ENCODE measurements at places on chromosomes 6 and 20.

DNA sequence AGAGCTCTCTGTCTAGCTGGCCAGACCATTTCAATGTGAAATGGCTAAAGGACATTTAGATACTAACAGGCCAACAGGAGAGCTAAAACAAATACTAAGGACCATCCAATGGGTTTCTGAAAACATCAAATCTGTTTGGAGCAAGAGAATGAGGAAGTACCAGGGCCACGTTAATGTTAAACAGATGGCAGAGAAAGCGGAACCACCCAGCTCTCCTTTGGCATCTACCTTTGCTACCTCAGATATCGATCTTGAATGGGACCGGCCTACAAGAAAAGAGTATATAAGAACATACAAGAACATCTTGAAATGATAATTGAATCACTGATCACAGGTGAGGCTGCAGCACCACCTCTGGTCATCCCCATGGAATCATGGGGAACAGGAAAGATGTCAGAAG lies 31.8 kb downstream of the KCNK5 start:
- DNase-seq = no peak

- no peak for DNase-seq
These were observed 234.8 kb upstream of the TENT5A start for GRCh38 chr6:81987293-81987692.

DNA sequence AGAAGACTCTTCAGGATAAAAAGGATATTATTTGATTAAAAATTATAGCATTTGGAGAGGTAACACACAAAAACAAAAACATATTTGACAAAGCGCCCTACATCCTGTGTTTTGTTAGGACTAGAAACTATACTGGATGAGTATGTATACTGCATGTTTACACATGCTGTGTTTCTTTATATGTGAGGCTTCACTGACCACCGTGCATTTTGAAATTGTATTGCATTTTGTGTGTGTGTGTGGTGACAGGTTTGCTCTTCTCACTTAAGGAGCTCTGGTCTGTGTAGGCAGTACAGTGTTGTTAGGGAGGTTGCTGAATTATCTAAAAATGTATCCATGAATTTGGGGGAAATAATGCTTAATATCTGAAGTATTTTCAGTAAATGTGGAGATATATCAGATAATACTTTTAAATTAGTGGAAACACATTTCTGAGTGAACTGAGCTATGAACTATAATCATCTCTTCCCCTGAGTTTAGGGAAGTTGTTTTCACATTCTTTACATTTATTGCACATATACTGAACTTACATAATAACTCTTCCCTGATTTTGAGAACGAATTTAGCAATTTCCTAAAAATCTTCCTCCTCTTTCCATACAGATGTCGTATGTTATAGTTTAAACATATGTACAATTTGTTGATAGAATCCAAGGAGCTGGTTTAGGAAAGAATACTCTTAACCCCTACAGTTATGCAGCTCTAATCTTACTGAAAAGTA lies 43.3 kb downstream of the TMEM170B start:
- no peak for DNase-seq

DNA sequence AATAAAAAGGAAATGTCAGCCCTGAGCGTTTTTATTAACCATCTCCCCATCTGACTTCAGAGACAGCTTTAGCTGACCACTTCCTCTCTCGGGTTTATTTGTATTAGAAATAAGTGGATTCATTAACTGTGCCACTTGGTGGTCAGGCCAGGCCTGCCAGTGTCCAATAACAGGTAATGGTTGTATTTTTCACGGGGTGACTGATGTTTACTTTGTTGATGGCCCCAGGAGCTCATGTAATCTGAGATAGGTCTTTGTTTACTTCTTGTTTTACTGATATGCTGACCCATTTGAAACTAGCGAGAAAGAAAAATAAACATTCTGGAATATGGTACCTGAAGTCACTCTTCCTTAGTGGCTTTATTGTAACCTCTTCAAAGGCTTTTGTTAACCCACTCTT lies 504.3 kb upstream of the SLC35B3 start:
- DNase-seq = no peak

DNA sequence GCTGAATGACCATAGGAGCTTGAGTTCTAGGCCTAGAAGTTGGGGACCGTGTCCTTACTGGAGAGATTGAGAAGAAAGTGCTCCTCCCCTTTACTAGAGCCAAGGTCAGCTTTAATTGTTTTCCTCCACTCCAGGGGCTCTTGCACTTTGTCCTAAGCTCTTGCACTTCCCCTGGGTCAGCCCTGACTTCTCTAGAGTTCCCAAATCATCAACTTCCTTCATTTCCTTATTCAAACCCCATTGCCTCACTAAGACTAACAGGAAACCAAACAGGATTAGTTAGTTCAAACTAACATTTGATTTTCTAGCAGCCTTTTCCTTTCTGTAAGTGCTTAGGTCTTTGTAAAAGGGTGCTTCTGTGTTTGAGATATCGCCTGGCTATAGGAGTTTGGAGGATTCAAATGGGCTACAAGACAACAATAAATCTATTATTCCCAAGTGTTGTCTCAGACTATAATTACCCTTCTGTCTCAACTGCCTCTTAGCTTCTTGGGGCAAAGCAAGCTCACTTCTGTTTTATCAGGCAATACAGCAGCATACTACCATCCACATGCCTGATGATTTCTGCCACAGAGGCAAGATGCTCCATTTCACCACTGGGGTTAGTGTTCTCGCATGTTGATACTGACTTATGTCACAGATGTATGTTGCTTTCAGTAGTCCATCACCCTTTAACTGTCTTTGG lies 12.8 kb upstream of the DTNBP1 start:
- no peak for DNase-seq

DNA sequence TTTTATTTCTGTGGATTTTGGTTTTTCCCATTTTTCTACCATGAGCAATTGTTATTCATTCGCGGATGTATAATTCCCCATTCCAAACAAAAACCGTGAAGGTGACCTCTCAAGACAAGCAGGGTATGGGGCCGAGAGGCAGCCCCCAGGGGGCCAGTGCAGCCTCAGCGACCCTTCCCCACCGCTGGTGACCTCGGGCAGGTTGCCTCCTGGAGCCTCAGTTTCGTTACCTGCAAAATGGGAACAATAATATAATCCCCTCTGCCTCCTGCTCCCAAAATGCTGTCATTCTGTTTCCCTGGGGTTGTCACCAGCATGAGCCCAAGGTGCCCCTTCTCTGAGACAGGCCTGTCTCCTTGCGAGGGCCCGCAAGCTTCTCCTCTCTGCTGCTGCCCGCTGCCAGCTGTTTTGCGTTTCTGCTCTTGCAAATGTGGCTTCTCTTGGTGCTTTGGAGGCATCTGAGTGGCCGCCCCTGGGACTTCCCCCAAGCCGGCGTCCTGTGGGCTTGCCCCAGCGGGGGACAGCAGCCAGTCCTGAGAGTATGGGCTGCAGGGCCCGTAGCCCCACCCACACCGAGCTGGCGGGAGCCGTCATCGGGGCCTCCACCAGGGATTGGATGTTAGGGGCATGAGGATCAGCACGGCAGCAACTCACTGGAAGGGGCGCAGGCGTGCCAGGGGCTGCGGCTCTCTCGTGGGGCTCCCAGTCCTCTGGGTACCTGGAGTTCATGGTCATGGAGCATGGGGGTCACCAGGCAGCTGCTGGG lies 161.9 kb downstream of the TAF4 start:
- no peak for DNase-seq

GRCh38 chr6:135002229-135002844 lies 52.3 kb downstream of the HBS1L start:
- DNase-seq = no peak

DNA sequence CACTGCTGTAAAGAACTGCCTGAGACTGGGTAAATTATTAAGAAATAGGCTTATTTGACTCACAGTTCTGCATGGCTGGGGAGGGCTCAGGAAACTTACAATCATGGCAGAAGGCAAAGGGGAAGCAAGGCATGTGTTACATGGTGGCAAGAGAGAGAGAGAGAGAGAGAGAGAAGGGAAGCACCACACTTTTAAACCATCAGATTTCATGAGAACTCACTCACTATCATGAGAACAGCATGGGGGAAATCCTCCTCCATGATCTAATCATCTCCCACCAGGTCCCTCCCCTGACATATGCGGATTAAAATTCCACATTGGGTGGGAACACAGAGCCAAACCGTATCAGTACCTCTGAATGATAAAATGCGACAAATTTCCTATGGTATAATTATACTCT lies 203.9 kb upstream of the MARCKS start:
- no peak for DNase-seq

DNA sequence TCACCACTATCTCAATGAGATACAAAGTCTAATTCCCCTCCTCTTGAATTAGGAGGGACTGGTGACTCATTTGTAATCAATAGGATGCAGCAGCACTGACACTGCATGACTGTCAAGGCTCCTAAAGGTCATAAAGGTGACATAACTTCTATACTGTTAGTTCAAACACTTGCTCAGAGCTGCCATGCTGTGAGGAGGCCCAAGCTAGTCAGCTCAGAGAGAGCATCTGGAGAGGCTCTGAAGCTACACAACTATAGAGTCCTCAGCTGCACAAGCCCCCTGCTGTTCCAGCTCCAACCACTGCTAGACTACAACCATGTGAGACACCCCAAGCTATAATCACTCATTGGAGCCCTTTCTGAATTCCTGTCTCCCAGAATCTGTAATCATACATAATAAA lies 17.0 kb upstream of the HEY2 start:
- DNase-seq = no peak

- no peak for DNase-seq
These were observed 179.1 kb upstream of the EYA4 start for GRCh38 chr6:133062077-133062476.

- DNase-seq = no peak
These were observed 501.3 kb downstream of the CD109 start for GRCh38 chr6:74197310-74197709.

DNA sequence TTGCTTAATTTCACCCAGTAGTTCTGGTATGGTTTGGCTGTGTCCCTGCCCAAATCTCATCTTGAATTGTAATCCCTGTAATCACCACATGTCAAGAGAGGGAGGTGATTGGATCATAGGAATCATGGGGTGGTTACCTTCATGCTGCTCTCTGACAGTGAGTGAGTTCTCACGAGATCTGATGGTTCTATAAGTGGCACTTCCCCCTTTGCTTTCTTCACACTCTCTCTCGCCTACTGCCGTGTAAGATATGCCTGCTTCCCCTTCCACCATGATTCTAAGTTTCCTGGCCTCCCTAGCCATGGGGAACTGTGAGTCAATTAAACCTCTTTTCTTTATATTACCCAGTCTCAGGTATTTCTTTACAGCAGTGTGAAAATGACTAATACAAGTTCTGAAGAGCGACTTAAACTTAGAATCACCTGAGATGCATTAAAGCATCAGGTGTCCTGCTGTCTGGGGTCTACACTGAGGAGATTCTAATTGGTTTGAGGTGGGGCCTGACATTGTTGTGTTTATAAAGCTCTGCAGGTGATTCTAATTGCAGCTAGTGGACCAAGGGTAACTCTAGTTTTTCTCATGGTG lies 82.1 kb upstream of the DTNBP1 start:
- no peak for DNase-seq

GRCh38 chr6:128725271-128726233 lies 157.4 kb upstream of the LAMA2 start:
- DNase-seq = no peak

DNA sequence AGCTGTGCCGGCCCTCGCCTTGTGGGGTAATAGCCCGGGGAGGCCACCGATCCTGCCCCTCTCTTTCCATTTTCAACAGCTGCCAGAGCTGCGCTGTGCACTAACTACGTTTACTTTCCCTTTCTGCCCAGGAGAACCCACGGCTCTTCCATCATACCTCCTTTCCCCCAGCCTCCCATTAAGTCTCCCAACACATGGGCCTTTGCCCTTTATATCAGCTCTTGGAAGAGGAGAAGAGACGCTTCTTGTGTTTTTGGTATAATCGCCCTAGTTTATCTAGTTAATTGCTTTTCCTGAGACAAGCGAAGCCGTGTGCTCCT lies 637 bp downstream of the UBR2 start:
- DNase-seq = no peak

- DNase-seq = no peak
These were observed 1.9 kb downstream of the CST7 start for GRCh38 chr20:24950836-24951525.

DNA sequence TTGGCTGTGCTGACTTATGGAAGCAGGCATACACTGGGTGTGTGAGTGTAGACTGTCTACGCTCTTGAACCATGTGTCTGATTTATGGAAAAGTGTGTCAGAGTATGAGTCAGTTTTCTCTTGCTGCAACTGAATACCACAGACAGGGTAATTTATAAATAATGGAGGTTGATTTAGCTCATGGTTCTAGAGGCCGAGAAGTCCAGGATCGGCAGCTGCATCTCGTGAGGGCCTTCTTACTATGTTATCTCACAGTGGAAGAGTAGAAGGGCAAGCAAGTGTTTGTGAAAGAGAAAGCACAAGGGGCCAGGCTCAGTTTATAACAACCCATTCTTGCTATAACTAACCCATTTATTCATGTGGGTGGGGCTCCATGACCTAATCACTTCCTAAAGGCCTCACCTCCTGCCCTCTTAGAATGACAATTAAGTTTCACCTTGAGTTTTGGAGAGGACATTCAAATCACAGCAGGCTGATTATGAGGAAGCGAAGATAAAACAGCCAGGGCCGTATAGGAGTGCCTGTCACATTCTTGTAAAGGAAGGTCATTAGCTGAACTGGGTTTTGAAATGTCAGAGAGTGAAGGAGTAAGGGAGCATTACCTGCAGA lies 6.7 kb downstream of the GPR31 start:
- DNase-seq = no peak

DNA sequence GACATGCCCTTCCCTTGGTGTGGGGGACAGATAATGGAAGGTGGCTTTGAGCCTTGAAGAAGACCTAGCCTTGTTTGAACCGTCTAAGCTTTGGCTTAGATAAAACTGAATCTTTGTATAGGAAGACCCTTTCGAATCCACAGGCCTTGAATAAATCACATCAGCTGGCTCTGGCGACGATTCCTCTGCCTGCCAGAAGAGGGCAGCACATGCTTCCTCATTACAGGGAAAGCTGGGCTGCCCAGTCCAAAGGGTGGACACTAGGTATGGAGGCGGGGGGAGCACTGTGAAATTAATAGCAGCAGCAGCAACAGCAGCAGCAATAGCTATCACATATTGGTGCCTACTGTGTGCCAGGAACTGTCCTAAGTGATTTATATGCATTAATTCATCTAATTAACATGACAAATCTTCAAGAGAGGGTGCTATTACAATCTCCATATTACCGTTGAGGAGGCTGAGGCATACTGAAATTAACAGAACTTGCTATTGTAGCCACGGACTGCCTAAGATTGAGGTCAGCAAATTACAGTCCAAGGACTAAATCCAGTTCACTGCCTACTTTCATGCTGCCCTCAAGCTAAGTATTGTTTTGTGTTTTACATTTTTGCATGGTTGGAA lies 85.1 kb downstream of the CLIC5 start:
- peak; percentile 20 for DNase-seq
